Ammon's horn (tissue), 1 donor: ENCODE measurements at places on chromosomes 3 and 15.
A peak's percentile ranks its signal among the peaks of the same experiment; 100 is the strongest.

GRCh38 chr3:9081184-9081818 lies 118.0 kb upstream of the RAD18 start:
- DNase-seq = no peak

- no peak for DNase-seq
Measured at GRCh38 chr3:169256027-169256426, 407.5 kb downstream of the MECOM start.

DNA sequence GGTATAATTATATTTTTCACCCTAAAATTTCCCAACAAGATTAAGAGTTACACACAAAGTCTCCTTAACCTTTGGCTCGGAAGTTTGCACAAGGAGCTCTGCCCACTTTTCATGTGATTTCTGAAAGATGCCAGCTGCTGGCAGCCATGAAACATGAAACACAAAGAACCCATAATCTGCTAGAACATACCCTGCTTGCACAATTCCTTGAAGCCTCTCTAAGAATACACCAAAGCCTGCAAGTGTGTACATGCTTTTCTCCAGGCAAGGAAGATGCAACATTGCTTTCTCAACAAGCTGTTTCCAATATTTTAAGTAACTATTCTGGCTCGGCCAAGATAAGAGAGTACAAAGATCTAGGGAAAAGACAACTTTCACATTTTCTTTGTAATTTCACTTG lies 182.0 kb upstream of the WNT5A start:
- DNase-seq = no peak

DNA sequence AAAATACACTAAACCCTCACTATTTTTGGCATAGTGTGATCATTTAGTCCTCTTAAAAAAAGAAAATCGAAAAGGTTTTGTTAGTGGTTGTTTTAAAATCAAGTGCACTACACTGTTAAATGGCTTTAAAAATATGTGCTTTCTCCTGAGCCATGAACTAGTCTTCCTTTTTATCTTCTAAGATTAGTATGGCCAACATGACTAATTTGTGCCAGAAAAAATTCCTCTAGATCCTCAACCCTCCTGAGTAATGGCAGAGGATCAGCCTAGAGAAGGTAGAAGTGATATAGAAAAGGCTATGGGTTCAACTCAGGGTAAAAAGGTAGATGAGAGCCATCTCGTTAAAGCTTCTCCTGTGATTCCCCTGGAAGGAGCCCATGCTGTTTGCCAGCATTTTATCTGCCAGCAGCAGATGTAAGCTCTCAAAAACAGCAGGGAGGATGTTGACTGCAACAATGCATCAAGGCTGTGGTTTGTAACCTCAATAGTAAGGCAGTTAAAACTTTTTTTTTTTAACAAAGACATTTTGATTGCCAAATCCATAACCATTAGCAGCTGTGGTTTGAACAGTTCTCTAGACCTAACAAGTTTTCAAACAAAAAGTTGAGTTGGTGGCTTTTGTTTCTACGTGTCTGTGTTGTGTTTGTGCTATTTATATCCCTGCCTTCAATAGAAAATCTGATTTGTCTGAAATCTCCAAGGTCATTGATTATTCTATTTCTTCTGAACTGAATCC lies 30.2 kb upstream of the ZNF609 start:
- no peak for DNase-seq

GRCh38 chr3:115806501-115806900 lies 183.2 kb downstream of the GAP43 start:
- no peak for DNase-seq

GRCh38 chr3:195558602-195559001 lies 15.5 kb upstream of the PPP1R2 start:
- peak; percentile 63 for DNase-seq

GRCh38 chr3:126858401-126858800 lies 124.5 kb upstream of the PLXNA1 start:
- no peak for DNase-seq

DNA sequence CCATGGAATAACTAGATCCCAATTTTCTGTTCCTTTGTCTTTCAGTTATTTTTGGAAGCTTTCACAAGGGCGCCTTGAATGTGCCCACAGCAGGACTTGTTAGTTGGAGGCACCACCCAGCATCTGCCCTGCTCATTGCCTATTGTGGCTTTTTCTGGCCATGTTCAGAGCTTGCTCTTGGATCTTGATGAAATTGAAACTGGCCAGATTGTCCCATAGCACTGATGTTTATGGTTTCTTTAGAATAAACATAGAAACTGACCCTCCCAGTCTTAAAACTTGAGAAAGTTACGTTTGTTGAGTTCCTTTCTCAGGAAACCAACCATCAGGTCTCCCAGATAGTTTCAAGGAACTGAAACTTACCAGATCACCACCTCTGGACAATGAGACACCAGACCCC lies 474.7 kb downstream of the IL5RA start:
- DNase-seq = no peak

DNA sequence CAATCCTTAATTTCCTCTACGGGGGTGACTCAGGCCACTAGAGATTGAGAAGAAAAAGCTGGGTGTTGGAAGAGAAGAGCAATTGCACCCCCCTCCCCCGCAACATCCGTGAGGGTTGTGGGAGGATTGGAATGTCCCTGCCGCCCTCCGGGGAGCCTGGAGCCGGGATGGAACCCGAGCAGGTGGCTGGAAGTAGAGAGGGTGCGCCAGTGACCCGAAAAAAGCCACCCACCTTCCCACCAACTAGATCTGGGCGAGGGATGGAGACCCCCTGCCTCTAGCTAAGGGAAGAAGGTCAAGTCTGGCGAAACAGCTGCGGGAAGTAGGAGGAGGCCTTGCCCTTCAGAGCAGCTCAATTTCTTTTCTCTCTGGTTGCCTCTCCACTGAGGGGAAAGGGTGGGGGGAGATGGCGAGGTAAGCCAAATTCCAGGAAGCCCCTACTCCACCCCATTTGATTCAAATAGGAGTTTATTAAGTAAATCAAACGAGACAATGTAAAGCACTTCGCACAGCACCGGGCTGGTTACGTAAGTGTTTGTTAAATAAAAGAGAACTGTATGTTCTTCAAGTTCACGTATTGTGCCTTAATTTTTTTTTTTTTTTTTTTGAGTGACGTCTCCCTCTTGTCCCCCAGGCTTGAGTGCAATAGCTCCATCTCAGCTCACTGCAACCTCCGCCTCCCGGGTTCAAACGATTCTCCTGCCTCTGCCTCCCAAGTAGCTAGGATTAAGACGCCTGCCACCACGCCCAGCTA lies 1.1 kb upstream of the WWTR1 start:
- DNase-seq = peak; percentile 13

- no peak for DNase-seq
Measured at GRCh38 chr3:127034990-127035652, 52.2 kb downstream of the PLXNA1 start.

DNA sequence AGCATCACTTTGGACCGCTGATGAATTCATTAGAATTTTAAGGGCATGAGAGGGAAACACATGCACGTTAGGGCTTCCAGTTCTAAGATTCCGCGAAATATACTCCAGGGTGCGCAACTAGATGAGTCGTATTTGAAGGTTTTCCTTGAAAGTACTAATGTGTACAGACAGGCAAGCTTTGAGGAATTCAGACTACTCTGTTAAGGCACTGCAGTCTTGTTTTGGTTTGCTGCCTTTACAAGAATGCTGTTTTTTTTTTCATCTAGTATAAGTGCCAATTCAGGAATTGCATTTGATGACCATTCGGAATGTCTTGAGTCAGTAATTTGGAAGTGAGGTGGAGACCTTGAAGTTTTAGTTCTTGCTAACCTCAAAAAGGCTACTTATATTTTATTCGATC lies 19.1 kb downstream of the TRNT1 start:
- DNase-seq = no peak

DNA sequence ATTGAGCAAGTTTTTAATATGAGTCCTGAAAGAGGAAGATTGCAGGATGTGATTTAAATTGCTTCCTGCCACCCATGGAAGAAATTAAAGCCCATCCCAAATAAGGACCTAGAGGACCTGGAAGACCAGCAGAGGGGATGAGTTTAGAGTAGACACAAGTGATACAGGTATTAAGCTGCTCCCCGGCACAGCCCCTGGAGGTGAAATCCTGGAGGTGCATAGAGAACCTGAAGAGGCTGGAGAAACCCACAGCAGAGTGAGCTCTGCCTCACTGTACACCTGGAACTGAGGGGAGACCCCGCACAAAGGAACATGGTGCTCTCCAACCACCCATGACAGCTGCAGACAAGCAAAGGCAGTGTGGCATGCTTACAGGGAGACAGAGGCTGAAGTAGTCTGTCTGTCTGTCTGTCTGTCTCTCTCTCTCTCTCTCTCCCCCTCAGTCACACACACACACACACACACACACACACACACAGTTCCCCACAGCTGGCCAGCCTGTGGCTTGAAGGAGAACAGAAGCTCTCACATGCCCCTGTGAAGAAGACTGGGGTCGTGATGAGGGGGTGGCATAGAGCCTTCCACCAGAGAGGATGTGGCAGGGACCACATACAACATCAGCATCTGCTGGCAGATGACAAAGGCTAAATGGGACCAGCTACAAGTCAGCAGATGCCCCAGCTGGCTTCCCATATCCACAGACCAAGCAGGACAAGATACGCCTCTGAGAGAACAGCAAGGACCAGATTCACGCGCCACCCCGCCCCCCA lies 38.1 kb downstream of the FSIP1 start:
- no peak for DNase-seq

GRCh38 chr3:151869181-151869580 lies 4.3 kb upstream of the SUCNR1 start:
- no peak for DNase-seq

DNA sequence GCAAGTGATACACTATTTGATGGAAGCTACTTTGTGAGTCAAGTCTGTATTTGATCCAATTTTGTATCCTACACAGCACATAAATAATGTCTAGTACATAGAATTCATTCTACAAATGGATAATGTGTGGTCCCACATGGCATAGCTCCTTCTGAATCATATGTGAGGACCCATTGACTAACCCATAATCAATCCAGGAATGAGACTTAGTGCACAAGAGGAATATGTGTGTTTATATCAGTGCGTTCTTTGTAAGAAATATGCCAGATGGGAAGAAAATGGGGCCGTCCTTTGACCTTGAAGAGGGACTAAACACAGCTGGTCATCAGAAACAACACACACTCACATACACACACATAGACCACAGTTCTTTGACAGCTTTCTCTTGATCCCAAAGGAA lies 282.7 kb upstream of the SEMA6D start:
- no peak for DNase-seq
